ENCODE measurements at places on chromosomes 4 and X. TPM values are rescaled to one million over a fixed set of nuclear protein-coding genes. Genes with fewer than 3 reads are reported as not detected.
A peak's percentile ranks its signal among the peaks of the same experiment; 100 is the strongest.

- no peak for DNase-seq
These were observed 101.9 kb downstream of the QRFPR start for GRCh38 chr4:121278811-121279368.

- DNase-seq = no peak
These were observed 102.2 kb upstream of the ATP6AP2 start for GRCh38 chrX:40478474-40479065.

- peak; percentile 55 for DNase-seq
These were observed 28.3 kb upstream of the PGRMC2 start for GRCh38 chr4:128315756-128316520.

- DNase-seq = no peak
These were observed 26.4 kb downstream of the MAGEE1 start for GRCh38 chrX:76453737-76454406.

DNA sequence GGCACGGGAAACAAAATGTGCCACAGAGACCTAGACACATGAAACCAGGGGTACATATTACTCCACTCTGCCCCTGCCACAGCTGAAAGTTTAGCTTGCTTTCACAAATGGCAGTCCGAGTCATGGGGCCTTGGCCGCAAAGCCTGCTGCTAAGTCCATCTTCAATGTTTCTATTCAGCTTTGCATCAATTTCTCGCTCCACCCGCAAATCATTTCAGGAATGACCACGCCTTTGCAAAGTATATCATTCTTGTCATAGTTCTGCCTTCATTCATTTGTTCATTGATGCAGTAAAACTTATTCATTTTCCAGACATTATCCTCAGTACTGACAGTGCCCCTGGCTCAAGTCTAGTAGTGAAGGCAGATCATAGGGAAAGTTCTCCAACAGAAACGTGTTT, 9.5 kb downstream of the PLAC8 start:
- DNase-seq = no peak

LANCL3 gene
- 0.26 TPM for total RNA-seq

All from bronchial epithelial cell (primary cell).